ENCODE measurements at places on chromosomes 5 and 9. TPM values are rescaled to one million over a fixed set of nuclear protein-coding genes. Genes with fewer than 3 reads are reported as not detected.
A peak's percentile ranks its signal among the peaks of the same experiment; 100 is the strongest.

DNA sequence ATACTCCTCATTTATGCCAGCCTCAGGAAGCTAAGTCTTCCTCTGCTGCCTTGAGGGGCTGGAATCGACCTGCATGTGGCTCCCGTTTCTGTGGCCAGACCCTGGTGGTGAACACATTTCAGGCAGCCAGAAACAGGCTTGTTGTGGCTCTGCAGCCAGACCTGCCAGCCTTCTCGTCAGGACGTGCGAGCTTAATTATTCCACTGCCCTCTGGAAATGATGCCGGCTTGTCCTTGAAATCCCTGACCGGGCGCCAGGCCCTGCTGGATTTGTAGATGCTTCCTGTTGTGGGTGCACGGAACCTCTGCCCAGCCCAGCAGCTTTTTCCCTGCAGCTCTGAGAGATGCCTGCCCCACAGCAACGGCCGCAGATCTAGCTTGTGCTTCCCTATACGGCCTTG lies 41.6 kb downstream of the PDZD2 start:
- ATAC-seq: no peak

DNA sequence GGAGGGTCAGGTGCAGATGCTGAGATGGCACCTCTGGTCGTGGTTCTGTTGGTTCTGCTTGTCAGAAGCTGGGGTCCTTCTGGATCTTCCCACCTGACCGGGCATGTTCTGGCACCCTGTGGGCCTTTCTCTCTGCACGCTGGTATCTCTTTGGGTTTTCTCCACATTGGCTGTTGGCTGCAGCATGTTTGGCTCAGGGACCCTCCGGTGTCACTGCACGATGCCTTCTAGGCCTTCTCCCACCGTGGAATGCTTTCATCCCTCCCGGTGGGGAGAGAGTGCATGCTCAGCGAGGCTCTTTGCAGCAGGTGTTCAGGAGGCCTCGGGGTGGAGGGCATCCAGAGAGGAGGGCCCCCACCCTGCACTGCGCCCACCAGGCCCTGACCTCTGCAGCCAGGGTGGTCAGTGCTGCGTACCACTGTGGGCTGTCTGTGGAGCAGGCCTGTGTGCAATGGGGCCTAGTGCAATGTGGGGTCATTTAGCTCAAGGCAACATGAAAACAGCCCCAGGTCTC lies 119.4 kb downstream of the WNK2 start:
- ATAC-seq: no peak

GRCh38 chr5:177545487-177546257 lies 8.7 kb downstream of the FAM193B start:
- peak; percentile 63 for ATAC-seq

GRCh38 chr9:101212661-101213060 lies 172.1 kb downstream of the BAAT start:
- ATAC-seq: no peak

- no peak for ATAC-seq
These were observed 4.3 kb upstream of the SGCD start for GRCh38 chr5:156322666-156323065.

DNA sequence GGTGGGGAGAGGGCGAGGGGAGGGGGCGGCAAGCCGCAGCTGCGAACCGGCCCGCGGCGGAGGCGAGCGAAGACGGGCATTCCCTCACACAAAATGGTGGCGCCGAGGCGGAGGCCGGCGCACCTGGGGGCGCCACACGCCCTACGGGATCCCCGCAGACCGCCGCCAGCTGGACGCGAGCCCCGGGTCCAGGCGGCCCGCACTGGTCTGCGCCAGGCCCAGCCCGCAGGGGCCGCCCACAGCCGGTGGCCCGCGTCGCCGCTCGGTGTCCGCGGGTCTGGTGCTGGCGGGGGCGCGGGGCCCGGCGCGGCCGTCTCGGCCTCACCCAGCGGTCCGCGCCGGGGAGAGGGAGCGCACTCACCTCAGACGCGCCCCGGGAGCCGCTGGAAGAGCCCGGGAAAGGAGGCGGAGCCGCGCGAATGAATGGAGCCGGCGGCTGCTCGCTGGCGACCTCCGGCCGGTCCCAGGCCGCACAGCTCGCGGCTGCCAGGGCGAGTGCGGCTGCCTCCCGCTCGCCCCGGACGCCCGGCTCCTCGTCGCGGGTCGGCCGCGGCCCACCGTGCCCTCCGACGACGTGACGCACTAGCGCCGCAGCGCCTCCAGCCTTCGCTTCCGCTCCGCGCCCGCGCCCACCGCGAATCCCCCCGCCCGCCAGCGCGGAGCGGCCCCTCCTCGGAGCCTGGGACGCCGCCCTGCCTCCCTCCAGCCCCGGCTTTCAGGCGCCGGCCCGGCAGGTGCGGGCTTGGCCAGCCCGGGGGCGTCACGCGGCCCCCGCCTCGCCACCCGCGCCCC lies at the start of gene FAM169A:
Gene FAM169A (minus strand): TSS at position 584 of the 792 bp plus-strand sequence. CDS start 24,711 bp downstream, outside the sequence.
- peak; percentile 90 for ATAC-seq

The DNAH5 gene
- total RNA-seq: not detected

The DNAI1 gene
- total RNA-seq: 2.1 TPM

The EXOC3 gene
- 26.1 TPM for total RNA-seq

The LRRC19 gene
- total RNA-seq: 0.09 TPM
